Memory B cell (primary cell): ENCODE measurements at places on chromosomes 4 and X.

DNA sequence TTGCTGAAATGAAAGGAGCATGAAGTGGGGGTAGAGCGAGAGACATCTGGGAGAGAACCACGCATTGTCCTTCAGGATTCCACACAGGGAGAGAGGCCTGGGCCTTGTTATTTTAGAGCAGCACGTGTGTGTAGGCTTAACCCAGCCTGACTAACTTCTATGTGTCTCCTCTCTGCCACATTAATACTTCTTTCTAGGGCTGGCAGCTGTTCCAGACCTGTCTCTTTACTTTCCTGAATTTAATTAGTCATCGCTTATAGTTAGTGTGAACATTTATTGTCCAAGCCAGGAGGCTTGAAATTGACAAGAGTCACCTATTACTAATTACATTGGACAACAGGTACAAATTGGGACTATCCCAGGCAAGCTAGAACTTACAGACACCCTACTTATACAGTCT is 51.3 kb downstream of the SMAD1 start:
- DNase-seq = no peak

DNA sequence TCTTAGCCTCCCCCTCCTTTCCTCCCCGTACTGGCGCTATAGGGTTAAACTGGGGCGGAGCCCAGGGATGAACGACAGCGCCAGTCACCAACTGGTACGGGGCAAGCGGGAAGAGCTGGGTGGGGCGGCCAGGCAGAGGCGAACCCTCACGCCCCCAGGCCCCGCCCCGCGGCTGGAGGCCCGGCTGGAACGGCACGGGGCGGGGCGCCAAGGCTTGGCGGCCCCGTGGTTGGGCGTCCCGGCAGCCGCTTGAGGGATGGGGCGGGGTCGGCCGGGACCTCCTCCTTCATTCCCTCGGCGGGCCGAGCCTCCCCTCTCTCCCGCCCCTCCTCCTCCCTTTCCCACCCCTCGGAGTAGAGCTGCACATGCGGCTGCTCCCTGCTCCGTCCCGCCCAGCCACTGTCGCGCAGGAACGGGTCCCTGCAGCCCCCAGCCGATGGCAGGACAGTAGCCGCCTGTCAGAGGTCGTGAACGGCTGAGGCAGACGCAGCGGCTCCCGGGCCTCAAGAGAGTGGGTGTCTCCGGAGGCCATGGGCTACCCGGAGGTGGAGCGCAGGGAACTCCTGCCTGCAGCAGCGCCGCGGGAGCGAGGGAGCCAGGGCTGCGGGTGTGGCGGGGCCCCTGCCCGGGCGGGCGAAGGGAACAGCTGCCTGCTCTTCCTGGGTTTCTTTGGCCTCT is at the start of gene EDA:
EDA (plus strand) TSS at position 335 of the 678 bp plus-strand sequence.
- peak; percentile 10 for DNase-seq

GRCh38 chrX:16188687-16189086 is 21.4 kb downstream of the MAGEB17 start:
- no peak for DNase-seq

- no peak for DNase-seq
These were observed 49.3 kb downstream of the WDR19 start for GRCh38 chr4:39231660-39232059.

DNA sequence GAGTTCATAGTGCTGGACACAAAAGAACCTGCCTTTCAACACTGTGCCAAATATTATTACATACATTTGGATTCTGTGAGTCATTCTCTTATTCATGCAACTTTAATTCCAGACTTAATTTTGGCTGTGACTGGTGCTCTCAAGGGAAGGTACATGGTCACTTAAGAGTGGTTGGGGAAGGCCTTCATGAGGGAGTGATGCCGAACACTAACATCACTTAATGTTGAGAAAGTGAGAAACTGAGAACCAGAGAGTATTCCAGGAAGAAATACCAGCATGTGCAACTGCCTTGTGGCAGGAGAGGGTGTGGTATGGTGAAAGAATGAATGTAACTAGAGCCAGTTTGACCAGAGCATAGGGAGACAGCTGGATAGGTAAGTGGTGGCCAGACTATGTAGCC is 41.5 kb upstream of the FHDC1 start:
- DNase-seq = no peak

GRCh38 chr4:163191999-163192398 is 25.3 kb upstream of the NAF1 start:
- no peak for DNase-seq

- DNase-seq = no peak
These were observed 185.4 kb downstream of the SOWAHB start for GRCh38 chr4:76712564-76712963.

GRCh38 chrX:40108162-40108958 is 10.6 kb upstream of the BCOR start:
- DNase-seq = no peak

- no peak for DNase-seq
These were observed 52.4 kb downstream of the SEPTIN11 start for GRCh38 chr4:77001907-77002306.

DNA sequence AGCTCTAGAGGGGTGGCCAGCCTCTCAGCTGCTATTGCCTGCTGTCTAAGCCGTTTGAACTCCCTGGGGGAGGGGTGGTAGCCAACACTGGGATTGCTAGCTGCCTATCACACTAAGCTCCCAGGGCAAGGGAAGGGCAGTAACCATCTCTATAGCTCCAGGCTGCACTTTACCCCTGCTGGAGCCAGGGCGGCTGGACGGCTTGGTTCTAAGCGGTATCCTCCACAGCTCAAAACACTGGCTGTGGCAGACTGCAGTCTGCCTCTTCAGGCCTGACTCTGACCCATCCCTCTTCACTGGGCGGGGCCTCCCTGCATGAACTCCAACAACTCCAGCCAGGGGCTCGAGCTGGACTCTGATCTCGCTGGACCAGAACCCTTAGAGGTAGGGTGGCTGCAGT is 55.3 kb upstream of the GNRHR start:
- DNase-seq = no peak

- DNase-seq = no peak
These were observed 991.4 kb downstream of the CCSER1 start for GRCh38 chr4:91118597-91118996.

DNA sequence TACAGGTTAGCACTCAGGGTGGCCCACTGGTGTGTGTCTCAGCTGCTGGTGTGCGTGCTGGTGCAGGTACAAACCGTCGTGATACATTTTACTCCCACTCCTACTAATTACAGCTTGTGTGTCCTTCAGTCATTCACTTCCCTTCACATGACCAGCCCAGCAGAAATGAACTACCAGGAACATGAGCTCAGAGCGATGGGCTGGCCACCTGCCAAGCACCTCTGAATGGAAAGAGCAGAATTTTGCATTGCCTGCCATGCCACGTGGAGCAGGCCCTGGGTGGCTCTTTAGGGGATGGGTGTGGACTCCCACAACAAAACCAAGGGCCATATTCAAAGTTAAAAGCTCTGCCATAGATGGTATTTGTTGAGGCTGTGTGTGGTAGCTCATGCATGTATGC is 58.9 kb upstream of the PGM2 start:
- DNase-seq = no peak

- no peak for DNase-seq
These were observed 1913.7 kb downstream of the STIM2 start for GRCh38 chr4:28774344-28774743.

DNA sequence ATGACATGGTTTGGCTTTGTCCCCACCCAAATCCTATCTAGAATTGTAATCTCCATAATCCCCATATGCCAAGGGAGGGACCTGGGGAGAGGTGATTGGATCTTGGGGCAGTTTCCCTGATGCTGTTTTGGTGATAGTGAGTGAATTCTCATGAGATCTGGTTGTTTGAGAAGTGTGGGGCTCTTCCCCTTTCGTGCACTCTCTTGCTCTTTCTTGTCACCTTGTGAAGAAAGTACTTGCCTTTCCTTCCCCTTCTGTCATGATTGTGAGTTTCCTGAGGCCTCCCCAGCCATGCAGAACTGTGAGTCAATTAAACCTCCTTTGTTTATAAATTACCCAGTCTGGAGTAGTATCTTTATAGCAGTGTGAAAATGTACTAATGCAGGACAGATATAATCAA is 36.4 kb upstream of the FREM3 start:
- DNase-seq = no peak

DNA sequence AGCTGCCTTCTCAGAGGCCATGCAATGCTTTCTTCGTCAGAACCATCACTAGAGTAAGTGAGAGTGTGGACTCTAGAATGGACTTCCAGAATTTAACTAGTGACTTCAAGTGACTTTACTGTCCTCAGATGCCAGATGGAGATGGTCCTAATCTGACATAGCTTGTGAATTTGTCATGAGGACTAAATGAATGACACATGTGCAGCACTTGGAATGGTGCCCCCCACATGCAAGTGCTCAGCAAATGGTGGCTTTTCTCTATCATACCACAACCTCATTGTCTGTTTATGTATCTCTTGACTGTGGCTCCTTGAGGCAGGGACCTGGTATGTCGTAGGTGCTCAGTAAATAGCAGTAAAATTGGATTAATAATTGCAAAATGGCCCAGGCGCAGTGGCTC is 91.6 kb upstream of the STX18 start:
- DNase-seq = no peak

- no peak for DNase-seq
These were observed 4.3 kb upstream of the FGG start for GRCh38 chr4:154616731-154617130.
